ENCODE measurements at places on chromosomes 1 and 21.

DNA sequence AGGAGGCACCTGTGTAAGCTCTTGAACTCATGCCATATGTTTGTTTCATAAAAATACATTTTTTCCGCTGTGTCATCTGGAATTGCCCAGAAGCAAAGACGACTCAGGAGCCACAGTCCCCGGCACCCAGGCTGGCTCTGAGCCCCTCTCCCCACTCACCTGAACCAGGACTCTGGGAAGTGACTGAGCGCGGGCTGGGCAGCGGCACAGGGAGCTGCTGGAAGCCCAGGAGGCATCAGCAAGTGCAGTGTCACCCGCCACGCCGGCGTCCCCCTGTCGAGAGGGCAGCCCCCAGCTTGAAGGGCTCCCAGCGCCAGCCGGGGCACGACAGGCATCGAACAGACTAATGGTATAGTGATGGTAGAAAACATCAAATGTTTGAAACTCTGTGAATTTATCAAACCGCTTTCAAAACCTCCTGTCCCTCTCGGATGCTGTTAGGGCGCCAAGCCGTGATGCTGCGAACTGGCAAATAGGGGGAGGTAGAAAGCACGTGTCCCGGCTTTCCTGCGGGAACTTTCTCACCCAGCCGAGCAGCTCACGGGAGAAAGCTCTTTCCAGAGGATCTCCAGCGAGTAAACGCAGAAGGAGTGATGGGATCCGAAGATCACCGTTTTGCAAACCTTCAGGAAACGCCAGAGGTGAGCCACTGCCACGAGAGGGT lies 57.8 kb upstream of the COL18A1 start:
- no peak for DNase-seq

- DNase-seq: no peak
Measured at GRCh38 chr1:230753191-230753585, 6.0 kb downstream of the CAPN9 start.

DNA sequence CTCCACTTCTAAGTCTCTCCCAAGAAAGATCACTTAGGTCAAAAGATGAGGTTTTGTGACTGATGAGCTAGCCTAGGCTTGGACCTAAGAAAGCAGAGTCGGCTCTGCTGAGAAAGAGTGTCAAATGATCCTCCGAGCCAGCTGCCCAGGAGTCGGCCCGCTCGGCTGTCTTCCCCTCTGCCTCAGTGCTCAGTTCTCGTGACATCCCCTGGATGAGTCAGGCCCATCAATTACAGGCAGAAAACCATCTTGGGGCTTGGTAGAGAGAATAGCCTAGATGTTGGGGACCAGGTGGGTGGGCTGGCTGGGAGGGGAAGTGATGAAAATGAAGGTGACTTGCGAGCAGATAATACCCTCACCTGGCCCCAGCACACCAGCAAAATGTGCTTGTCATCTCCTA lies 60.5 kb downstream of the SLC66A1 start:
- no peak for DNase-seq

DNA sequence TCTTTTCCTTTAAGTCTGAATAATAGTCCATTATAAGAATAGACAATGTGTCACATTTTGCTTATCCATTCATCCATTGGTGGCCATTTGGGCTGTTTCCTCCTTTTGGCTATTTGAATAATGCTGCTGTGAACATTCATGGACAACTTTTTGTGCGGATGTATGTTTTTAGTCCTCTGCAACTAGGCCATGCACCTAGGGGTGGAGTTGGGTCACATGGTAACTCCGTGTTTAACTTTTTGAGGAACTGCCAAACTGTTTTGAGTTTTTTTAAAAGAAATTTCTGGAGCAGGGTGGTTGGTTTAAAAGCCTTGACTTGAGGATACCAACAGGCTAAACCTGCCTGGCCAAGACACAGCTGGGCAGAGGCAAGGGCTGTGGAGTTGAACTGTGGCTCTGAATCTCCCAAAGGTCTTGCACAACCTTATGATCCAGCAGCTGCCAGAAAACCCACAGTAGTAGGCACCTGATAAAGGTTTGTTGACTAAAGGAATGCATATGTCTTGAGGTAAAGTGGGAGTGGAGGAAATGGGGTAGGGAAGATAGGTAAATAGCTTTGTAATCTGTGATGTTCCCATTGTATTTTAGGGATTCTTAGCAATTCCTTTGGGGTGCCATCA lies 5.6 kb upstream of the RPTN start:
- DNase-seq: no peak

DNA sequence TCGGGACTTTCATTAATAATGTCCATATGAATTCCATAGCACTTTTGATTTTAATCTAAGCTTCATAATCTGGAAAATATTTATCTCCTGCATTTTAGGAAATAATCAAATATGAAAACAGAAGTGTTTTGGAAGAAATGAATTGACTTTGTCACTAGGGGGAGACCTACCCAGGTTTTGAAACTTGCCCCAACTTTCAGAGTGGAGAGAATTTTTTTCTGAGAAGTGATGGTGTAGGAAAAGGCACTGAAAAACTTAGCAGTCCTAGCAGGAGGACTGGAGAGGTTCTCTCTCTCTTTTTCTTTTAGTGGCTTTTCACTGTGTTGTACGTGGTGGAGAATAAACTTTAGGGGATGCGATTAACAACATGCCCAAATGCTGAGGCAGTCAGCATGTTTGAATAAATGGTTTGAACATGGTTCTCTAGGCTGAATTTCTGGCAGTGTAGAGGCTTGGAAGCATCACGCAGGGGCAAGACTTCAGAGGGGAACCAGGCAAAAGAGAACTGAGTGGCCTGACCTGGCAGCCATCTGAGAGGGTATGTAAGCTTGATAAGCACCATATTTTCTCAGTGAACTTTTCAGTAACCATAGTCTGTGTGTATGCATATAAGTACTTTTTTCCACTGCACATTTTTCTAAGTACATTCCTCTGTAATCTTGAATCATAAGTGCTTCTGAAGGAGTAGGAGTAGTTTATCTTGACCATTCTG lies 68.3 kb upstream of the NEK7 start:
- DNase-seq: peak; percentile 29

- no peak for DNase-seq
Measured at GRCh38 chr1:41361495-41362356, 492 bp downstream of the FOXO6 start.

GRCh38 chr1:66606362-66607065 lies 72.6 kb downstream of the SGIP1 start:
- no peak for DNase-seq

GRCh38 chr1:59015708-59016107 lies 231.9 kb upstream of the JUN start:
- DNase-seq: peak; percentile 44

- DNase-seq: peak; percentile 54
Measured at GRCh38 chr1:109617291-109617801, 2.1 kb downstream of the GNAT2 start.

DNA sequence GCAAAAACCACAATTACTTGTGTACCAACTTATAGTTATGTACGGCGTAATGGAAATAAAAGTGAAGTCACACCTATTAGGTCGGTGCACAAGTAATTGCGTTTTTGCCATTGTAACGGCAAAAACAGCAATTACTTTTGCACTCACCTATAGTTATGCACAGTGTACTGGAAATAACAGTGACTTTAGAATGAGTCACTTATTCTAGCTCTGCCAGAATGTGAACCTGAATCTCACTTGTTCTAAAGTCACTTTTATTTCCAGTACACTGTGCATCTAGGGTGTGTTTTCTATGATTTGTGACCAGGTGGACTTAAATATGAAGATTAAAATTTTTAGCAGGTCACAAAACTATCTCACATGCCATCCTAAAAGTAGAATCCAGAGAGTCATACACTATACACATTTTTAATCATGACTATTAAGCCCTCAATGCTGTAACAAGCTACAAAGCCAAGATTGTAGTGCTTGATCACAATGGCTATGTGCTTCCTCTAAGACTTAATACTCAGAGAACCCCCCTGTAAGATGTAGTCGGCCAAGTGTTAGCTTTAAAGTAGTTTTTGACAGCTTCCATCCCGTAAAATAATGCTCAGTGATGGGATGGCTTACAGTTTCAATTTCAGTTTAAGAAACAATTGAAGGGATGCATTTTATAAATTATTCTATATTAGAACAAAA lies 218.8 kb downstream of the NEGR1 start:
- DNase-seq: no peak

GRCh38 chr1:76340056-76340455 lies 265.5 kb downstream of the ST6GALNAC3 start:
- DNase-seq: no peak

DNA sequence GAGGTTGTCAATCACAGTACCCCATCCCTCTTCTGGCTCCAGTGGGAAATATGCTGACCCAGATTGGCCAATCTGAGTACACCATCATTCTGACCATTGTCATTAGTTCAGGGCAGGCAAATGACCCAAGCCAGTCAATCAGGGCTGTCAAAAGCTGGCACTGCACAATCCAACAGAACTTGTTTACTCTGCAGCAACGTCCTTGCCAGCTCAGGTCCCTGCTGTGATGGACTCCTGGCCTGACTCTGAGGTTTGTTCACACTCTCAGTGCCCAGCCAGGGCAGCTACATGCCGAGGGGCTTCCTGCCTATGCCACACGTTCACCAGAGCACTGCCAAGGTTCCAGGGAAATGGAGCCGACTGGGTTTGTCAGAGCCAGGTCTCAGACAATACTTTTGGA lies 14.7 kb upstream of the OVAAL start:
- no peak for DNase-seq

- DNase-seq: no peak
Measured at GRCh38 chr1:28845786-28846543, 34.0 kb downstream of the OPRD1 start.

DNA sequence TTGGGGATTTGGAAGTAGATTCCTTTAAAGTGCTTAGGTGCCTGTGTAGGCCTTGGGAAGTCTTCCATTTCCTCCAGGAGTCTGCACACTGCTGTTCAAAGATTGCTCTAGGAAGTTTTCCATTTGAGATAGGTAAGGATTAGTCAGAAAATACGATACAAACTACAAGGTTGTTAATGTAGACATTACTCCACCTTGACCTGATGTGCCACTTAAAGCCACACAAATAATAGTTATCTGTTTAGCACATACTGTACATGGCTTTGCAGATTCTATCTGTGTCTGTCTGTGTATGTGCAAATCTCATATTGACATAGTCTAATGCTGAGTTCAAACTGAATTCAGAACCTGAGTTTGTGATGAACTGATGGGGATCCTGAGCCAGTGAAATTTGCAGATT lies 118.4 kb downstream of the RHOU start:
- DNase-seq: no peak

DNA sequence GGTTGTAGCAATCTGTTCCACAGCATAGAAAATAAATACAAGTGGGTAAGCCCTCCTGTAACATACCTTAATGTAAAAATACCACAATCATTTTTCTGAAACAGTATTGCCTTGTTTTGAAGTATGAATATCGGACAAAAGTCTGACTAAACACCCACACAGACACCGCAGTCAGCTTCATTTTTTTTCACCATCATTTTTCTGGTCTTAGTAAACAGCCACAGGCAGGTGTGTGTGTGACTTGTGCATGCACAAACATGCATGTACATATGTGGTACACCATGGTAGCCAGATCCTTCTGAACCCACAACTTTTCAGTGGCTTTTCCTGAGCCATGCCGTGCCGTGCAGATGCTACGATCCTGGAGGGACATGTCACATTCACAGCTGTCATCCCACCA lies 261.7 kb downstream of the PCP4 start:
- DNase-seq: no peak

DNA sequence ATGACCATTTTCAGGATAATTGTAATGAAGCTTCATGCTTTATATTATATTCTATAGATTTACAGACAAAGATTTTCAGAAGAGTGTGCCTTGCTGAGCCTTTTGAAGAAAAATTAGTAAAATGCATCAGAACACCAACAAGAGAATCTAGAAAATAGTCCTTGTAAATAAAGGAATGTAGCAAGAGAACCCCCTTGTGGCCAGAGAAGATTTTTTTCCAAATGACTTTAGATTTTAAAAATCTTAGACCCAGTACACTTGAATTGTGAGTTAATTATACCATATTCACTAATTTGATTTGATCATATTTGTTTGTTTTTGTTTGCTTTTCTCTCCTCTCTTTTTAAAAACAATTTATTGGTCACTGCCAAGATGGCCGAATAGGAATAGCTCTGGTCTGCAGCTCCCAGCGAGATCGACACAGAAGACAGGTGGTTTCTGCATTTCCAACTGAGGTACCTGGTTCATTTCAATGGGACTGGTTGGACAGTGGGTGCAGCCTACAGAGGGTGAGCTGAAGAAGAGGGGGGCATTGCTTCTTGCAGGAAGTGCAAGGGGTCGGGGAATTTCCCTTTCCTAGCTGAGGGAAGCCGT lies 12.8 kb upstream of the IFI44L start:
- DNase-seq: no peak
